ENCODE measurements at places on chromosomes 7 and 10.

DNA sequence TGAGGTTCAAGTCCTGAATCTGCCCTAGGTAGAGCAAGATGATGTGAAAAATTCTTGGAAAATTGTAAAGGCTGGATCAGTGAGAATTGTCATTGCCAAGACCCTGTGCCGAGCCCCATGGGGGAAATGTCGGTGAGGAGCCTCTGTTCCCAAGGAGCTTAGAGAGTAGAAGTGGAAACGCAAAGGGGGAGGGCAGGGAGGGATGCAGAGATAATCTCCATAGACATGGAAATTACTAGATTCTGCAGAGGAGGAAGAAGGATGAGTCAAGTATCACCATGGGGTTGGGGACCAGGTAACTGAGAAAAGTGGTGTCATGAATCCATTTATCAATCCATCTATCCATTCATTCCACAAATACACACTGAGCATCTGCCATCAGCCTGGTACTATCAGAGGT is 26.0 kb downstream of the DUSP5 start:
- DNase-seq, result no peak

GRCh38 chr7:264541-265191 is 25.3 kb upstream of the FOXL3 start:
- DNase-seq, result peak; percentile 70

GRCh38 chr7:134690016-134690415 is 43.4 kb downstream of the BPGM start:
- no peak for DNase-seq

- no peak for DNase-seq
These were observed 327.9 kb downstream of the ACTR3B start for GRCh38 chr7:153087498-153087897.

DNA sequence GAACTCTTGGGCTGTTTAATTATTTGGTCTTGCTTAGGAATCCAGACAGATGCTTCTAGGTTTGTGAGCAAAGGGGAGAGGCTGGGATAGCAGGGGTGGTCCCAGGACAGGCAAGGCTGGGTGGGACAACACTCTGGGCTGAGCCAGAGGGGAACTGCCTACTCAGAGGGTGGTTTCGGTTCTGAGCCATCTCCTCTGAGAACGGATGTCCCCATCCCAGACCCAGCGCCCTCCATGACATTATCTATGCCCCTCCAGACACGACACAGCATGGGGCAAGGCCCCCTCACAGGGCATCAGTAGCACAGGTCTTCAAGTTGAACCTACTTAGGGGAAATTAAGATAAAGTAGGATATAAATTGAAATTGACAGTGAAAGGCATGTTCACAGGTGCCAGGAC is 7.1 kb downstream of the ASB10 start:
- DNase-seq, result no peak

DNA sequence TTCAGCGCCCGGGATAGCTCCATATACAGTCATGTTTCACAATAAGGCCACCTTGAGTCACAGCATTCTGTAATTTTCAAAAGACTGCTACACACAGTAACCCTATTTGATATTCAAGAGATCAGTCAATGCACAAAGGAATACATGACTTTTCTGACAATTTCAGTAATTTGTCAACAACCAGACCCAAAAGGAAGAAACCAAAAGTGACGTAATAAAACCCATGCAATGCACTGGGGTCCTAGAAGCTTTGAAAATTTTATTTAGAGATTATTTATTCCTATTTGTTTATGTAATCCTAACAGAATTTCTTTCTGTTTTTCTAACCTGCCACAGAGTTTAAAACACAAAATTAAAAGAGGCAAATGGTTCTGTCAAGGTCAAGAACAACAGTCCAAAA is 421.2 kb downstream of the DPP6 start:
- no peak for DNase-seq

GRCh38 chr10:14186245-14186644 is 144.5 kb downstream of the FRMD4A start:
- no peak for DNase-seq

DNA sequence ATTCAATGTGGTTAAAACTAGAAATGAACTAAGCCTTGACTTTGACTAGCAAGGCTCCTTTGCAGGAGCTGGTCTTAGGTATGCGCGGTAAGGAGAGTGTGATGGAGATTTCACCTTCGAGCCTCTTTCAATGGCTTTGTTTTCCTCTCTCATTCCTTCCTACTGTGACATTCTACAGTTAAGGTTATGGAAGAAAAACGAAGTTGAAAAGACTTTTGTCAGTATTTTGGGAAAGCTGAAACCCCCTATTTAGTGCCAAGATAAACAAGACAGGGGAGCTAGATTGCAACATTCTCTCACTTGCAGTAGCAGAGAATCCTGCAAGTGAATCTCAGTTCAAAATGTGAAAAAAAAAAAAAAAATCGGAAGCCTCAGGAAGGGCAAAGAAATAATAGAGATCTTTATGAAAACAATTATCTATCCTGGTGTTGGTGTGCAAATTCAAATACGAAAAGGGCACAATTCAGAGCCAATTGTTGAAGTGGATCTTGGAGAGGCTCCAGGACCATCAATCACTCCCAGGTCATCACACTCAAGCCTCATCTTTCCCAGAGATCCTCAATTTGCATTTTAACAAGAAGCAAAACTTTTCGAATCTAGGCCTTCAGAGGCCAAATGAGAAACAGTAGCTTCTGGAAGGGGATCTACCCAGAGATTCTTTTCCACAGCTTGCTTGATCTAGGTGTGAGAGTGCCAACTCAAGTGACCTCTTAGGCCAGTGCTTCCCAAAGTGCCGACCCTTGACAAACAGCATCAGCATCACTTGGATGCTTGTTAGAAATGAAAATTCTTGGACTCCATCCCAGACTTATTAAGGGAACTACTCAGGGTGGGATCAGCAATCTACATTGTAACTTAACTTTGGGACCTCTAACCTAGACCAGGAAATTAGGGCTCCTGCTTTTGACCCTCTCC is 163.8 kb downstream of the INHBA start:
- DNase-seq, result no peak
